CD8-positive, alpha-beta T cell (primary cell): ENCODE measurements at places on chromosomes 11 and 22. TPM values are rescaled to one million over a fixed set of nuclear protein-coding genes. Genes with fewer than 3 reads are reported as not detected.

Gene ACP2
- total RNA-seq = 22.6 TPM

Gene GGTLC3
- total RNA-seq = not detected

Gene VPREB1
- not detected for total RNA-seq

Gene LYVE1
- not detected for total RNA-seq

Gene OR52A1
- total RNA-seq = not detected

Gene DTX4
- total RNA-seq = 0.68 TPM

Gene DDI1
- total RNA-seq = not detected

Gene TRIM22
- 192 TPM for total RNA-seq

Gene MS4A4E
- total RNA-seq = not detected

Gene OTOG
- total RNA-seq = not detected

Gene PHLDB1
- total RNA-seq = 4.3 TPM

Gene FGF4
- not detected for total RNA-seq

Gene PLAAT5
- total RNA-seq = not detected

Gene TRIM29
- not detected for total RNA-seq

Gene SH3BP1
- total RNA-seq = 52.9 TPM

Gene CABP4
- 5.0 TPM for total RNA-seq

Gene APOBEC3H
- 1.6 TPM for total RNA-seq

Gene OR52I2
- total RNA-seq = not detected

Gene OPCML
- not detected for total RNA-seq

Gene ISX
- total RNA-seq = not detected

Gene NNMT
- not detected for total RNA-seq

Gene OR2D2
- not detected for total RNA-seq

Gene SYCE3
- total RNA-seq = not detected

Gene CRYBB2
- total RNA-seq = not detected

Gene GGTLC2
- not detected for total RNA-seq

Gene C22orf15
- 0.50 TPM for total RNA-seq

Gene SAA2
- total RNA-seq = 0.49 TPM

Gene MUC5B
- not detected for total RNA-seq

Gene NOX4
- not detected for total RNA-seq

Gene DGCR6L
- total RNA-seq = 29.8 TPM

Gene PRR33
- not detected for total RNA-seq

Gene RIC3
- 37.1 TPM for total RNA-seq

Gene OR10AG1
- total RNA-seq = not detected

Gene CCDC86
- 10.8 TPM for total RNA-seq

Gene CREBZF
- 33.3 TPM for total RNA-seq

Gene NECTIN1
- total RNA-seq = 6.9 TPM

Gene PEX16
- total RNA-seq = 51.5 TPM

Gene SMTNL1
- total RNA-seq = not detected

Gene OR5F1
- total RNA-seq = not detected

Gene OVCH2
- not detected for total RNA-seq

Gene FJX1
- total RNA-seq = not detected

Gene SCARF2
- 2.7 TPM for total RNA-seq

Gene C1QTNF5
- total RNA-seq = not detected

Gene VSTM5
- total RNA-seq = not detected

Gene SESN3
- 31.5 TPM for total RNA-seq

Gene CATSPERZ
- not detected for total RNA-seq

Gene ZNF215
- not detected for total RNA-seq

Gene KCNJ4
- total RNA-seq = not detected

Gene MRGPRE
- total RNA-seq = not detected

Gene KRTAP5-9
- total RNA-seq = not detected

Gene OR10D3
- total RNA-seq = not detected

Gene DNHD1
- 41.1 TPM for total RNA-seq

Gene ACAD8
- total RNA-seq = 19.5 TPM

Gene TMEM45B
- total RNA-seq = 0.41 TPM
